ENCODE measurements at places on chromosomes 4 and X.

DNA sequence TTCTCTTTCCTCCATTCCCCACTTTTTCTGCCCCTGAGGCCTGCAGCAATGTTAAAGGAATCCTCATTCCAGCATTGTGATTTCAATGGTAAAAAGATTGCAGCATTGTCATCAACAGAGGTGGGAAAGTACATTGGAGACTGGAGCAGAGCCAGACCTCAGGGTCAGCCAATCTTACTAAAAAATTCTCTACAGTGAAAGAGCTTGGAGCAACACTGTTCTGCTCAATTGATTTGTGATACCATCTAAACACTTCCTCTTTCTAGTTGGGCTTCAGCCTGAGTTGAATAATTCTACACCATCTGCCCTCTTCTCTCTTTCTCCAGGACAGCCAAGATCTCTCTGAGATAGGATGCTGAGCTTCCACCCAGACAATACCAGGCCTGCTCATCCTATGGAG lies 176.5 kb downstream of the AR start:
- DNase-seq, result no peak

DNA sequence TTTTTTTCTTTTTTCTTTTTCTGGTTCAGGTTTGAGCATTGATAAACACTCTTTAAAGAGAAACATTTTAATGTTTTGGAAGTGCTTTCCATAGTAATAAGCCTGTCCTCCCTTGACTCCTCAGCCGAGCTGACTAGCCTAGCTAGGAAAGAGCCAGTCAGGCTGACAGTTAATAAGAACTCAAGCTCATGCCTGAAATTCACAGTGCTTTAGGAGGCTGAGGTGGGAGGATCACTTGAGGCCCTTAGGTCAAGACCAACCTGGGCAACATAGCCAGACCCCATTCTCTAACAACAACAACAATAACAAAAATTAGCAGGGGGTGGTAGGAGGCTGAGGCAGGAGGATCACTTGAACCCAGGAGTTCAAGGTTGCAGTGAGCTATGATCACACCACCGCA lies 53.4 kb upstream of the ZCCHC13 start:
- DNase-seq, result no peak

- DNase-seq, result no peak
Measured at GRCh38 chr4:17400686-17401085, 111.2 kb downstream of the QDPR start.

GRCh38 chr4:33065749-33066148 lies 2345.6 kb downstream of the PCDH7 start:
- DNase-seq, result no peak

DNA sequence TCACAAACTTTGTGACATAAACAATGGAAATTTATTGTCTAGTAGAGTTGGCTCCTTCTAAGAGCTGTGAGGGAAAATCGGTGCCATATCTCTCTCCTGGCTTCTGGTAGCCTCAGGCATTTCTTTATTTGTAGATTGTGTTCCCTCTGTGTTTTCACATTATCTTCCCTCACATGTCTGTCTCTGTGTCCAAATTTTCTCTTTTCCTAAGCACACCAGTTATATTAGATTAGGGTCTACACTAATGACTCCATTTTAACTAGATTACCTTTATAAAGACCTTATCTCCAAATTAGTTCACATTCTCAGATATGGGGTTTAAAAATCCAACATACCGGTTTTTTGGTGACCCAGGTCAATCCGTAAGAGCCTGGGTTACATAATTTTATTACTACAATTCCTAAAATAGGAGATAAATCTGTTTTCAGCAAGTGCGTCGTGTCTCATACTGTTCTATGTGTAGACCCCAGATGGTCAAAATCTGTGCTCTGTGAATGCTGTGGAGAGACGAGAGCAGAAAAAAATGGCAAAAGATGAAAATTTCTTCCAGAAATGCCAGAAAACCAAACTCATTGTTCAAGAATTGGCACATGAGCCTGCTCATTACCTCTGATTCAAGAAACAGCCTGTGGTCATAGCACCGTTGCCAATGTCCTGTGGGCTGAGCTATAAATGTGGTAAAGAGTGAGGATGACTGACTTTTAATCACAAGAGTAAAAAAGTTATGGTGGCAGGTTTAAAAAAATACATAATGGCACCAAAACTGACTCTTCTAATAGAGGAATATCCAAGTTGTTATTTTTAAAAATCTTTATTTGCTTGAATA lies 574.7 kb downstream of the PCDH7 start:
- no peak for DNase-seq

DNA sequence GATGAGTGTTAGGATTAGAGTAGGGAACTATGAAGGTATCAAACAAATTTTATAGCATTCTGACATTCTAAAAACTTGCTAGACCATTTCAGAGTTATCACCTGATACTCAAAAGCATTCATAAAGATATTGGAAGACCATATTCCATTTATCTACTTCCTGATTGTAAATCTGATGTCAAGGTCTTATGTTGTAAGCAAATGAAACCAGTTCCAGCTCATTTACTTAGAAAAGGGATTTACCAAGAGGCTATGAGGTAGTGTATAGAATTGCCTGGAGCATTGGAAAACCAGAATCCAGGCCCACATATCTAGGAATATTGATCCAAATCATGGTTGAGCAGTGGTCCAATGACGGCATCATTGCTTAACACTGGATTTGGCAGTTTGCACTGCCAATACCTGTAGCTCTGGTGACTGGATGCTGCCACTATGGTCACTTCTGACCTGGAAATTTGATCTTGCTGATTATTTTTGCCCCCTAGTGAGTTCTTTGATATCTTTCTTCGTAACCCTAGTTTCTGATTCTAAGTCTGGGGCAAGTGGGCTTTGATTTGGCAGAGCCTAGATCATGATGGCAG lies 25.4 kb downstream of the ARFIP1 start:
- DNase-seq, result no peak

- DNase-seq, result no peak
Measured at GRCh38 chr4:37661772-37662171, 24.4 kb downstream of the RELL1 start.

GRCh38 chrX:37997096-37997495 lies 9.3 kb upstream of the SYTL5 start:
- DNase-seq, result no peak
